ENCODE measurements at places on chromosomes 12 and 14. TPM values are rescaled to one million over a fixed set of nuclear protein-coding genes. Genes with fewer than 3 reads are reported as not detected.

SUSD6 gene
- total RNA-seq = 6.4 TPM

TSPAN8 gene
- total RNA-seq = 0.76 TPM

DNA sequence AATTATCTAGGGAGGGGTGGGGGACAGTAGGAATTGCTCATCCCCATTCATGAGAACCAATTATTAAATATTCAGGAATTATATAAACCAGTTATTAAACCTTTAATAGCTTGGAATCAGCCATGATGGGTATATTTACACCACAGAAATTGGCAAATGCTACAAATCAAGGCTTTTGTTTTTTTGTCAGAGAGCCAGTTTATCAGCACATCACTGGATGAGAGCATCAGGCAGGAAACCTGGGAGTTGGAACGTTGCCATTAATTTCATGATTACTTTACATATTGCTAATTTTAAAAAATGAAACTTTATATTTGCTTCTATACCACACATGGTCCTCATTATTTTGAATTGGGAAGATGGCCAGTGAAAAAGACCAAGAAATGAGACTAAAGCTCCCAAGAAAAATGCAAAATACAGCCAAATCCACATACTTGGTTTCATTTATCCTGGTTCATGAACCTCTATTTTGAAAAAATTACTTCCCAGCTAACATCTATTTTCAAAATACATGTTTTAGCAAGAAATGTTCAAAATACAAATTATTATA is 48.4 kb downstream of the ATL1 start:
- H3K27ac ChIP-seq = no peak overlapping the region
- no peaks in the 10 kb centered on the region for H3K4me1 ChIP-seq
- no peaks in the 10 kb centered on the region for H3K36me3 ChIP-seq
- DNase-seq = no peak
- no peak overlapping the region for H3K4me3 ChIP-seq
- H3K27me3 ChIP-seq = no peaks in the 10 kb centered on the region

GRCh38 chr14:95472819-95473251 is 43.6 kb downstream of the SYNE3 start:
- H3K27ac ChIP-seq = no peak overlapping the region
- DNase-seq = no peak
- H3K27me3 ChIP-seq = no peaks in the 10 kb centered on the region
- H3K4me1 ChIP-seq = peaks cover 10% of the 10 kb centered on the region
- no peaks in the 10 kb centered on the region for H3K36me3 ChIP-seq

DNA sequence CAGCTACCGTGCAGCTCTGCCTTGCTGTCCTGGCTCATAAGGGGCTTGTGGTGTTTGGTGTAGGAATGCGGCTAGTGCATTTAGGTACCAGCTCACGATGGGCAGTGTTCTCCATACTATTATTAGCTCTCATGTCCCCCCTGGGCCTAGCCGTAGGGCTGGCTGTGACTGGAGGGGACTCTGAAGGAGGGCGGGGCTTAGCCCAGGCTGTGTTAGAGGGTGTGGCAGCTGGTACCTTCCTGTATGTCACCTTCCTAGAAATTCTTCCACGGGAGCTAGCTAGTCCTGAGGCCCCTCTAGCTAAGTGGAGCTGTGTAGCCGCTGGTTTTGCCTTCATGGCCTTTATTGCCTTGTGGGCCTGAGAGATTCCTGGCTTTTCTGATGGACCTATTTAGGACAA is 2.1 kb downstream of the SLC39A2 start:
- no peak overlapping the region for H3K4me3 ChIP-seq
- peaks cover 16% of the 10 kb centered on the region for H3K4me1 ChIP-seq
- no peaks in the 10 kb centered on the region for H3K27me3 ChIP-seq
- no peak for DNase-seq
- no peak overlapping the region for H3K27ac ChIP-seq
